T-helper 1 cell (primary cell): ENCODE measurements at places on chromosomes 3 and 15.

GRCh38 chr3:122942937-122943827 lies 84.4 kb downstream of the SEMA5B start:
- DNase-seq = peak; percentile 14

DNA sequence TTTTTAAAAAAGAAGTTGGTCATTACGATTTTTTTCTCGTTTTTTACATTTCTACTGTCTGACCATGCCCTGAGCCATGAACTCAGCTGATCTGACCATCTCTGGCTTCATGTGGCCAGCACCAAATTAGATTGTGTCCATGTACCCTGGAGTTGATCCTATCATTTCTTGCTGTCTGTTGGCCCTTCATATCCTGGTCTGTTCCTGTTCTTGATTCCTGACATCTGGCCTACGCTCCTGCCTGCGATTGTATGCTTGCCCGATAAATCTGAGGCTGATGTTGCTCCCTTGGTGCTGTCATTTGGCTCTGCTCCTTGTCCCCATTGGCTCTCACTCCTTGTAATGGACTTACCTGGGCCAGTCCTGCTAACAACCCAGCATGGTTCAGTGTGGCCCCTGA lies 89.8 kb upstream of the IGSF10 start:
- DNase-seq = no peak

DNA sequence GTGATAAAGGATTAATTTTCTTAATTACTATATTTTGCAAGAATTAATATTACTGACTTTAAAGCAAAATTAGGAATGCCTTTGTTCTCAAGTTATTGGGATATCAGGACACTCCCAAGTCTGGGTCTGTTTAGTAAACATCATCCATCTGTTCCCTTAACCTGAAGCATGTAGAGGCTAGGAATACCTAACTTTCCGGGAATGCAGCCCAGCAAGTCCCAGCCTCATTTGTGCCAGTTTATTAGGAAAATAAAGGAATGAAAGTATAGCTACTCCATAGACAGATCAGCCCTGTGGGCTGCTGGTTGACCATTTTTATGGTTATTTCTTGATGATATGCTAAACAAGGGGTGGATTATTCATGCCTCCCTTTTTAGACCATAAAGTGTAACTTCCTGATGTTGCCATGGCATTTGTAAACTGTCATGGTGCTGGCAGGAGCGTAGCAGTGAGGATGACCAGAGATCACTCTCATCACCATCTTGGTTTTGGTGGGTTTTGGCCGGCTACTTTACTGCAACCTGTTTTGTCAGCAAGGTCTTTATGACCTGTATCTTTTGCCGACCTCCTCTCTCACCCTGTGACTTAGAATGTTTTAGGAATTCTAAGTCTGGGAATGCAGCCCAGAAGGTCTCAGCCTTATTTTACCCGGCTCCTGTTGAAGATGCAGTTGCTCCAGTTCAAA lies 540.2 kb downstream of the NAALADL2 start:
- no peak for DNase-seq

GRCh38 chr15:61556037-61556648 lies 327.0 kb upstream of the RORA start:
- peak; percentile 15 for DNase-seq

GRCh38 chr3:140152851-140153639 lies 218.1 kb downstream of the CLSTN2 start:
- no peak for DNase-seq
